ENCODE measurements at places on chromosomes 12 and 14.
A peak's percentile ranks its signal among the peaks of the same experiment; 100 is the strongest.

GRCh38 chr14:71377099-71377498 is 469.8 kb downstream of the PCNX1 start:
- no peak for DNase-seq

GRCh38 chr12:13957576-13957975 is 23.8 kb downstream of the GRIN2B start:
- no peak for DNase-seq

- DNase-seq = no peak
Measured at GRCh38 chr12:106378788-106379187, 21.2 kb downstream of the POLR3B start.

GRCh38 chr12:75177997-75178396 is 31.6 kb downstream of the KCNC2 start:
- DNase-seq = no peak

- no peak for DNase-seq
Measured at GRCh38 chr12:31531893-31532292, 59.0 kb downstream of the DENND5B start.

- DNase-seq = no peak
Measured at GRCh38 chr14:53231171-53231570, 78.0 kb upstream of the DDHD1 start.

- DNase-seq = peak; percentile 29
Measured at GRCh38 chr12:12562016-12562483, 613 bp downstream of the DUSP16 start.

DNA sequence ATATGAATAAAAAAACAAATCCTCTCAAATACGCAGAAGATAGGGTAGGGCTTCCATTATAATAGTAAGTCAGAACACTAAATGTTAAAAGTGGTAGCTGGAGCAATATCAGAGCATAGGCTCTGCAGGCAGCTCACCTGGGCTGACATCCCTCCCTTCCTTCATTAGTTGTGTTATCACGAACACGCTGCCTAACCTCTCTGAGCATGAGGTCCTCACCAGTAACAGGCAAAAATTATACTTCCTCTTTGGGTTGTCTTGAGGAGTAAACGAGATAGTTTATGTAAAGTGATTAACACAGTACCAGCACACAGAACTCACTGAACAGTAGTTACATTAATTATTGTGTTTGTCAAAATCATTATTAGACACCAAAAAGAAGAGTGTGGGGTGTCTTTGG is 154.3 kb downstream of the STXBP6 start:
- no peak for DNase-seq

- DNase-seq = no peak
Measured at GRCh38 chr12:94604366-94604698, 46.0 kb downstream of the TMCC3 start.

DNA sequence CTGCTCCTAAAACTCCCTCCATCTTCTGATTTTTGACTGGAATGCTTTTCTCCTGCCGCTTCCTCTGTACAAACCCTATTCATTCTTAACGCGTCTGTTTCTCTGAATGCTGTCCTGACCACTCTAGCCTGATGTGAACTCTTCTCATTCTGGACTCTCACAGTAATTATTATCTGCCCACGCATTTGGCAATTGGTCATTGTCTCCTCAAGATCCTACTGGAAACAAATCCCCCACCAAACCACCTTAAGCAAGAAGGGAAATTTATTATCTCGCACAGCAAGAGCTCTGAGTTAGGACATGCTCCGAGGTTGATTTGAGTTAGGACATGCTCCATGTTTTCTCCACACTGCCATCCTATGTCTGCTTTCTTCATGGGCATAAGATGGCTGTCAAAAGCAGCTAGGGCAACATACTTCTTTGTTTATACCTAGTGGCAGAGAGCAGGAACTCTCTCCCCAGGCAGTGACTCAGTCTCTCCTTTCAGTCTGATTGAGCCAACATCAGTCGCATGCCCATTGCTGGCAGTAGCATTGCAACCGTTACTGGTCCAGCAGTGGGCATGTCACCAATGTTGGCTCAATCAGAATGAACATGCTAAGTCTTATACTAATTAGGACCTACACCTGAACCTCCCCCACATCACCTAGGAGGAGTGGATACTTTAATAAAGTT is 102.2 kb downstream of the SSPN start:
- DNase-seq = no peak

DNA sequence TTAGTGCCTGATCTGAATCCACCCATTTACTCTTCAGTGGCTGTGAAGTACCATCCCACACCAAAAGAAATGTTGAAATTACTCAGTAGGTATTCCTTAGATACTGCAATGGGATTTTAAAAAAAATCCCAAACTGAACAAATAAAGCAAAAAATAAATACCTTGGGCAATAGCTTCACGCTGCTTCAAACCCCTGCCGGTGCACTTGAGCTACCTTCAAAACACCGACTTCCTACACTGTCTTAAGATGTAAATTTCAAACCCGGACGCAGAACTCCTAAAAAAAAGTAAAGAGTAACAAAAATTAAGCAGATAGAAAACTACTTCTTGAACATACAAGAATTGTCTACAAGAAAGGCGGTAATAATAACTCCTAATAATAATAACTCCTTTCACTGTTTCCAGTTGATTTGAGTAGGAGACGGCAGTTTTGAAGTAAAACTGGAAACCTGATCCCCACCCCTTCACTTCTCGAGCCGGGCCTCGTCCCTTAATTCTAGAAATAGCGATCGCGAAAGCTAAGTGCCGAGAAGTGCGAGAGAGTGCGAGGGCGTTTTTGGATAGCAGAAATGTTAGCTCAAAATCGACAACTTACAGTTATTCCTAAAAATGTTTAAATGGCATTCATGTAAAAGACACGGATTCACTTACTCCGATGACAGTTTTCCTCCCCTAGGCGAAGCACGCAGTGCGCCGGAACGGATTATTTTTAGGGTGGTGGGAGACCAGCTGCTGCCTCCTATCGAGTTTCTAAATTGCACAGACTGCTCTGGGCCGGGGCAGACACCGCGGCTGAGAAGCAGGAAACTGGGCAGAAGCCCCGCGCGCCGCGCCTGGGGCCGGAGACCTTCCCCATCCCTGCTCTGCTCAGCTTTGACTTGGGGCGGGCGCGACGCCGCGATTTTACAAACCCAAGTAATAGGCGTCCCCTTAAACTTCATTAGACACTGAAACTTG is at the start of gene ABCC9:
ABCC9 (minus strand) TSS at position 878 of the 957 bp plus-strand sequence. CDS start 4,752 bp downstream, outside the sequence.
- peak; percentile 30 for DNase-seq

DNA sequence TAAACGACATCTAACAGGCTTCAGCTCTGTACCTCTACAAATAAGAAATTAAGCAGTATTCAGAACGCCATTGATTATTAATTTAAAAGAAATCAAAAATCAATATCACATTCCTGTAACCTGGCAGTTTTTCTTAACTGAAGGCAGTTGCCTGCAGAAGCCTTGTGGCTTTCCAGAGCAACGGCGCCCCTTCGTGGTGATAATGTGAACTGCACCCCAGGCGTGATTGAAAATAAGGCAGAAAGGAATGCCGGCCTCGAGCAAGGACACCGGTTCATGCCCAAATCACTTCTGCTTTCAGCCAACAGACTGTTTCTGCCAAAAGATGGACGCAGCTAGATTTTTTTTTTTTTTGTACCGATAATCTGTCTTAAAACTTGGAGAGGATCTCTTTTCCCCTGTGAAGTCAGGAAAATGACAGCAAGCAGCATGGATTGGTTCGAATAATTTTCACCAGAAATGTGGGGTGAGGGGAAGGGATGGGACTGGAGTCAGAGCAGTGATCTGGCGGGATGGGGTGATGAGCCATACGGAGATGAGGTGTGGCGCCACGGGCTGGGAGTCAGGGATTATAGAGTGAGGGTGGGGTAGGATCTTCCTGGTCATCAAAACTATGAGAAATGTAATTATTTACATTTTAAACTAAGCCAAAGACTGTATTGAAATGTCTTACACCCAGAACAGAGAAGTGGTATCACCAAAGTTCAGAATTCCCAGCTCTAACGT is 473.0 kb downstream of the DPF3 start:
- peak; percentile 80 for DNase-seq

GRCh38 chr14:43411841-43412240 is 1095.2 kb downstream of the FSCB start:
- DNase-seq = no peak

GRCh38 chr12:103712216-103712615 is 125.1 kb downstream of the STAB2 start:
- DNase-seq = no peak

- DNase-seq = no peak
Measured at GRCh38 chr12:47730341-47730744, 5.1 kb upstream of the ENDOU start.

DNA sequence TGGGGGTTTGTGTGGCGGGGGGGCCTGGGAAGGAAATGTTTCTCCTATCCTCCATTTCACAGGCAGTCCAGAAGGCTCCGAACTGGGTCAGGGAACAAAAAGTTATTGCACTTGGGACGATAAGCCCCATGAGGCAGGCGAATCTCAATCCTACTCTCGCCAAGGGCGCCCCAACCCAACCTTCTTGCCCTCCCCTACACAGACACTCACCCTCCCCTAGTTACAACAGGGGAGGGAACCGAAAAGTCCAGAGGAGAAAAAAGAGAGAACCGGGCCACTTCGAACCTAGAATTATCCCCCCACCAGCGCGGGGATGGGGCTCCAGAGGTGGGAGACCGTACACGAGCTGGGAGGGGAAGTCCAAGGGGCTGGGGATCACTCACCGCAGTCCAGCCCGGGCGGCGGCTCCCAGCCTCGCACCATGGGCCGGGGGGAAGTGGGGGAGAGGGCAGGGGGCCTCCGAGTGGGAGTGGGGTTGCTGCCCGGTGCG is 357 bp downstream of the HOMEZ start:
- DNase-seq = peak; percentile 46

GRCh38 chr12:106096376-106096775 is 42.4 kb downstream of the NUAK1 start:
- DNase-seq = no peak

DNA sequence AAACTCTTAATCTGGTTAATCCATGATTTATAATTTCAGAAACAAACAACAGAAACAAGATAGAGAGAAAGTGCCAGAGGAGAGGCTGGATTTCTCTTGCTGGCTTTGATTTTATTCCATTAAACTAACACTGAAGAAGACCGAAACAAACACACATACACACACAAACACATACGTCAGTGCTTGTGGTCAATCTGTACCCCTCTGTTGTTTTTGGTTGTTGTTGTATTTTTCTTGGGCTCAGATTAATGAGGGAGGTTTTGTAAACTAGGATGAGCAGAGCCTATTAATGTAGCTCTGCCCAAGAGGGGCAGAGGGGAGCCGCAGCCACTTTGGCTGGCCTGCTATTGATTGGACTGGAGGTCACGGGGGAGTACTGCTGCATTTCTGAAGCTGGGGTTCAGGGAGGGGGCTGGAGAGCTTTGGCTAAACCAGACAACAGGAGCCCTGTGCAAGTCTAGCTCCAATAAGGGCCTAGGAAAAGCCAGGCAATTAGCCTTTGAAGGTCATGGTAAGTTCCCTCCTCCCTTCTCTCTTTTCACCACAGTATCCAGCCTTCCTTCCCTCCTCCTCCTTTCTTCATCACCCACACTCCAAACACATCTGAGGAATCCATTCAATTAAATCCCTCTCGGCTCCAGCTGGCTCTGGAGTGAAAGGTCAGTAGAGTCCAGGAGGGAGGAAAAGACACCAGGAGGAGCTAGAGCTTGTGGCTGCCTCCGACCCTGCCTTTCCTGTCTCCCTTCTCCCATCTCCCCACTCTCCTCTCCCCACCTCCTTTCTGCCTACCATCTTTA is 344.1 kb upstream of the LMO3 start:
- DNase-seq = no peak

- DNase-seq = no peak
Measured at GRCh38 chr12:124550123-124551089, 17.0 kb downstream of the NCOR2 start.

DNA sequence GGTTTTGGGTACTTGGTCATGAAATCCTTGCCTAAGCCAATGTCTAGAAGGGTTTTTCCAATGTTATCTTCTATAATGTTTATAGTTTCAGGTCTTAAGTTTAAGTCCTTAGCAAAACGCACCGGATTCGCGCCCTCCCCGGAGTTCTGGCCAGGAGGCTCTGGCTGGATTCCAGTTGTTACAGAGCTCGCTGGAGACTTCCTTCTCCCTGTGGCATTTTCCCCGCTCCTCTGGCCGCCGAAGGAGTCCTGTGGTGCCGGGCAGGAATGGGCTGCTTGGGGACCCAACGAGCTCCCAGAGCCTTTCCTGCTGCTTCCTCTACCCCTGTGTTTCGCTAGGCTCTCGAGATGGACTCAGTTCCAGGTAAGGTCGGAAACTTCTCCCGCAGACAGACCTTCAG is 335.9 kb downstream of the AEBP2 start:
- DNase-seq = no peak

DNA sequence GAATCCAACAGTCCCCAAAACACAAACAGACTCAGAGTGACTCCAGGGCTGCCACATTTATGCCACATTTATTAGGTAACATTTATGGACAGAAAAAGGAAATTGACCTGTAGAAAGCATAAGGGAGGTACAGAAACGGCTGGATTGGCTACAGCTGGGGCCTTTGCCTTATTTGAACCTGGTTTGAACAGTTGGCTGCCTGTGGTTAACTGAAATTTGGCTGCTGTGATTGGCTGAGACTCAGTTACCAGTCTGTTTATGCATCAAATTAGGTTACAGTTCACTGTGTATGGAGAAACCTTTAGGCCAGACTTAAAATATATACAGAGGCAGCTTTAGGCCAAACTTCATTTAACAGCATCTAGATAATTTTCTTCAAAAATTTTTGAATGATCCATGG is 27.8 kb upstream of the PCNX1 start:
- DNase-seq = no peak

DNA sequence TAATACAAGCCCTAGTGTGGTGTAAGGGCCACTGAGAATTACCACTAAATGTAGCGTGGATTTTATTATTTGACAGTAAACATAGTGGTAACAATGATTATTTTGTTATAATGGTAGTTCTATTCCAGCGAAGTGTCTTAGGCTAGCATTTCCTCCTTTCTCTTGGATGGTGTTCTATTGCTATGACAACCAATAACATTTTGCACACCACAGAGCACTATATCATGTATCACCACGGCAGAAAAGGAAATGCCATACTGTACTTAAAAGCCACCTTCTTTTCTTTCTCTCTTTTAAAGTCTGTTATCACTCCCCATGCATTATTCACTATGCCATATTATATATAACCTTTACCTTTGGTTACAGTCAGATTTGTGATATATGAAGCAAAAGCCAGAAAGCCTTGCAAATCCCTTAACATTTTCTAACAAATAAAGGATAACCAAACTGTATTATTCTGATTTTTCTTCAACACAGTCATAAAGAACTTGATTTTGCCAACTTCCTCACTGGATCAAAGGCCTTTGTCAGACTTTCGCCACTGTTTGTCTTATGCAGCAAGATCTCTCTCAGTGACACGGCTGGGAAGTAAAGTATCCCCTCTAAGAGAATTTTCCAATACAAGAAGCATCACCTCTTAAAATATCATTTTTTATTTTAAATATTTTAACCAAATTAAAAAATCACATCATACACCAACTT is 195.8 kb downstream of the FOXN3 start:
- no peak for DNase-seq

GRCh38 chr12:73308079-73308478 is 1035.9 kb downstream of the TRHDE start:
- DNase-seq = no peak

GRCh38 chr12:546920-547845 is 87.4 kb downstream of the B4GALNT3 start:
- peak; percentile 73 for DNase-seq

Data from colonic mucosa (tissue), 4 donors.